GM03348 (cell line): ENCODE measurements at places on chromosomes 5 and 9.

- no peak for DNase-seq
These were observed 20.1 kb upstream of the CDKN2B start for GRCh38 chr9:22029231-22029630.

DNA sequence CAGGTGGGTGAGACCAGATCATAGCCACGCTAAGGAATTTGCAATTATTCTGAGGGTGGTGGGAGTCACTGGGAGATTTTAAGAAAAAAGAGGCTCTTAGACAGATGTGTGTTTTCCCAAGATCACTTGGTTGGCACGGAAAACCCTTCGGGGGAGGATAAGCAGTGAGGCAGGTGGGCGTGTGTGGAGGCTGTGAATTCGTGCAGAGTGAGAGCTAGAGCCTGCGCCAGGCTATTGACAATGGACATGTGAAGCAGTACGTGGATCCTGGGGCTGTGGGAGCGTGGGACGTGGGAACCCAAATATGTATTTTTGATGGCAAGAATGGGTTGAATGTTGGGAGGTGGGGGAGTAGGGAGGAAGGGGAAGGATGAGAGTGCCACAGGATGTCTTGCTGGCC lies 19.4 kb downstream of the MVB12B start:
- no peak for DNase-seq

DNA sequence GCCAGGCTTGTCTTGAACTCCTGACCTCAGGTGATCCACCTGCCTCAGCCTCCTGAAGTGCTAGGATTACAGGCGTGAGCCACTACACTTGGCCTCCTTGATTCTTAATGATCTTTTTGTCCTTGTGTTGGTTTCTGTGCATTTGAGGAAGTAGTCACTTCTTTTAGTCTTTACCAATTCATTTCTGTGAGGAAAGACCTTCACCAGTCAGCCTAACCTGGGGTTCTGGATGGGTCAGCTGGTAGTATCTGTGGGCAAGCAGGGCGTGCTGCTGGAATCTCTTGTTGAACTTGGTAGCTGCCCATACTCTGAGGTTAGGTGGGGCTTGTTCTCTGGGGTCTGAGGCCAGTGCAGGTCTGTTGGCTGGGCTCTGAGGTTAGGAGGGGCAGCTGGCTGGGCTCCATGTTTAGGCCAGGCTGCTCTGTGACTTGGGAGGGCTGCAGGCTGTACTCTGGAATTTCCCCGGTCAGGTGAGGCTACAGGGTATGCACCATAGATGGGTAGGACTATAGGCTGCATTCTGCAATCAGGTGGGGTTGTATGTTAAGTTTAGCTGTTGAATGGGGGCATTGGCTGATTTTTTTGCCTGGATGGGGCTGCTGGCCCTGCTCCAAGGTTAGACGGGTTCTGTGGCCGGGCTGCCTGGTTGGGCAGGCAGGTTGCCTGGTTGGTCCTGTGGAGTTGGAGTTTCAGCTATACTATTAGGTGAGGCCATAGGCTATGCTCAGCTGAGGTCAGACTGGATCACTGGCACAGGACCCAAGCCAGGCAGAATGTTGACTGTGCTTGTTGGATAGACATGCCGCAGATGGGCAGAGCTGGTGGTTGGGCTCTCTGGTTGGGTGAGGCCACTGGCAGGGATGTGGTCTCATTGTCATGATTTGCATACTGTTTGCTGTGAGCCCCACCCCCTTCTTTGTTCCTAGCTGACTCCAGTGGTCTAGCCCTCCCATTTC lies 19.2 kb downstream of the UBAP1 start:
- DNase-seq, result no peak

GRCh38 chr5:105573575-105573974 lies 2011.0 kb upstream of the NUDT12 start:
- no peak for DNase-seq

GRCh38 chr5:8663374-8663773 lies 794.4 kb downstream of the MTRR start:
- no peak for DNase-seq

DNA sequence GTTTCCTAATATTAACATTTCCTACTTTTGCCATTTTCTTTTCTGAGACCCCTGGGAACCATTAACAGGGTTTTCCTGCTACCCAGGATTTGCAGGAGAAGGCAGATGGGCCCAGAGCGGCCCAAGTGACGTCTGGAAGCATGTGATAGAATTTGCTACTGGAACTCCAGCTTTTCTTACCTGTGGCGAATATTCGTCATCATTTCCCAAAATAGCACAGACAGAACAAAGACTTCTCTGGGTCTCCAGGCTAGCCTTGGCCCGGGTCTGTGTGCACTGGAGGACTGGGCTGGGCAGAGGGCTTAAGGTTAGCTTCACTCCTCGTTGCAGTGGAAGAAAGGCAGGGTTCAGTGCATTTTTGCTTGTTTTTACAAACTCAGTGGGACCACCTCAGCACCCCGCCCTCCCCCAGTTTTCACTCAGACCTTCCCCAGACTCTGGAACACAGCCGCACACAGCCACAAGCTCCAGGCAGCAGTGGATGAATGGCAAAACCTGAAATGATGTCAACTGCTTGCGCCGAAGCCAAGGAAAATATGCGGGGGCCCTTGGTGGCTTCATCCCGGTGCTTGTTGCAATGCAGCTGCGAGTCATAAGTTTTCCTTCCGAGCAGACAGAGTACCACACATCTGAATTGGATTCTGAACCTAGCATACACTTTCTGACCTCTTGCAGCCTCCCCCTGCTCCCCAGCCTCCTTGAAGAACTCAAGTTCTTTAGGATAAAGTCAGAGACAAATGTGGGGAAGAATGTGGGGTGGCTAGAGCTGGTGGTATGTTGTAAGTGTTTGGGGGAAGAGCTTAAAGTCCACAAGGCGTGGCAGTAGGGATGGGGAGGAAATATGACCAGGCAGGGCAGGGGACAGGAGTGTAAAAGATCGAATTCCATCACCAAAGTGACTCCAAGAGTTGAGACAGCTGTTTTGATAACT lies 586.0 kb downstream of the CCDC171 start:
- peak; percentile 64 for DNase-seq

GRCh38 chr5:158390577-158390976 lies 531.6 kb upstream of the CLINT1 start:
- no peak for DNase-seq

DNA sequence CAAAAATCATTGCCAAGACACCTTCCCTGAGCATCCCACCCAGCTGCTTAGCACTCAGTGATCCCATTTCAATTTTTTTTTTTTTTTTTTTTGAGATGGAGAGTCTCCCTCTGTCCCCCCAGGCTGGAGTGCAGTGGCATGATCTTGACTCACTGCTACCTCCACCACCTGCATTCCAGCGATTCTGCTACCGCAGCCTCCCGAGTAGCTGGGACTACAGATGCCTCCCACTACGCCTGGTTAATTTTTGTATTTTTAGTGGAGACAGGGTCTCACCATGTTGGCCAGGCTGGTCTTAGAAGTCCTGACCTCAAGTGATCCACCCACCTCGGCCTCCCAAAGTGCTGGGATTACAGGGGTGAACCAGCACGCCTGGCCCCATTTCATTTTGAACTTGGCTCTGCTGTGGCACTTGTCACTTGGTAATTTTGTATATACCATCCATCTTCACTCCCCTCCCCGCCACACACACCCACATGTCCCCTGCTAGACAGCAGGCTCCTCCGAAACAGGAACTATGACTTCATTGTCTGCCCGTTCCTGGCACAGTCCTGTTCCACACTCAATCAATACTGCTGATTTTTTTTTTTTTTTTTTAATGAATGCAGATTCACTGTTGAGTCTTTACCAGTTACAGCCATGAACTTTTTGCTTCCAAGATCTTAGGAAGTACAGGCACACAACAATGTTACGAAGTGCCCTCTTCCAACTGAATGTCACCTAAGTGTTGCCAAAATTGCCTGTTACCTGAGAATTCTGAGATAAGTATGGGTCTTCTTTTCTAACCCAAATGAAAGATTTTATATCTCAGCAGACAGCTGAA lies 17.3 kb upstream of the ZBTB34 start:
- no peak for DNase-seq

- DNase-seq, result no peak
These were observed 2.6 kb downstream of the ENDOG start for GRCh38 chr9:128820665-128821583.

DNA sequence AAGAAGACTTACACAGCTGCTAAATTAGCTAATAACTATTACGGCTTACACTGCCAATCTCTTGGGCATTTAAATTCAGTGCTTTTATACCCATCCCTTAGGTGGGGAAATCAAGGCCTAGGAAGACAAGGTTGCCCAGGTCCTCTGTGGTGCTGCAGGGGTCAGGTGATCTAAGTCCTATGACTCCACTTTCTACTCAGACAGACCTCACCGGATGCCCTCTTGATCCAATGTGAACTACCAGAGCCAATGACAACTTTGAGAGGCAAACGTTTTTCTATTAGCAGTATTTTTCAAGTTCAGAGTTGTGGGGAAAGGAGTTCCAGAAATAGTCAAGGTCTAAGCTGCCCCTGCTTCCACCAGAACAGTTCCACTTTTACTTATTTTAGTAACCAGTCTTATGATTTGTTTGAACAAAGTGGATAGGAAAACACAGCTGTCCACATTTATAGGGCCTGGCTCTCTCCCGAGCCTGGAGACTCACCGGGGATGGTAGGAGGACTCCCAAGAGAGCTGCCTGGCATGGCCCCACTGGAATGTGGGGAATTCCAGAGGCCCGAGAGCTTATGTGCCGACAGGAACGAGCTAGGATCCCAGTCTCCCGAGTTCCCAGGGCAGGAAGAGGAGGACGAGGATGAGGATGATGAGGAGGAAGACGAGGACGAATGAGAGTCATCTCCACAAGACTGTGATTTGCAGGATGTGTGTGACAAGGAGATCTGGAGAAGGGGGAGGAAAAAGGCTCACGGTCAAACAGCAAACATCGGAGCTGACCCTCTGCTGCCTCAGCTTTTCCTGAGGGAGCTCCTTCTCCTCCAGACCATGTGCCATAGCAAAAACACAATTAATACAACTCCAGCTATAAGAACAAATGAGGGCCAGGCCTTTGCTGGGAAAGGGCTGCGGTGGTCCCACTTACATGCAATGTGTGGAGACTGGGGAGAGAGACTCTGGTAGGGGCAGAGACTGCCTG lies 16.7 kb downstream of the FAM193B start:
- peak; percentile 93 for DNase-seq

- DNase-seq, result no peak
These were observed 234.3 kb upstream of the TMEM161B start for GRCh38 chr5:88503041-88503345.

DNA sequence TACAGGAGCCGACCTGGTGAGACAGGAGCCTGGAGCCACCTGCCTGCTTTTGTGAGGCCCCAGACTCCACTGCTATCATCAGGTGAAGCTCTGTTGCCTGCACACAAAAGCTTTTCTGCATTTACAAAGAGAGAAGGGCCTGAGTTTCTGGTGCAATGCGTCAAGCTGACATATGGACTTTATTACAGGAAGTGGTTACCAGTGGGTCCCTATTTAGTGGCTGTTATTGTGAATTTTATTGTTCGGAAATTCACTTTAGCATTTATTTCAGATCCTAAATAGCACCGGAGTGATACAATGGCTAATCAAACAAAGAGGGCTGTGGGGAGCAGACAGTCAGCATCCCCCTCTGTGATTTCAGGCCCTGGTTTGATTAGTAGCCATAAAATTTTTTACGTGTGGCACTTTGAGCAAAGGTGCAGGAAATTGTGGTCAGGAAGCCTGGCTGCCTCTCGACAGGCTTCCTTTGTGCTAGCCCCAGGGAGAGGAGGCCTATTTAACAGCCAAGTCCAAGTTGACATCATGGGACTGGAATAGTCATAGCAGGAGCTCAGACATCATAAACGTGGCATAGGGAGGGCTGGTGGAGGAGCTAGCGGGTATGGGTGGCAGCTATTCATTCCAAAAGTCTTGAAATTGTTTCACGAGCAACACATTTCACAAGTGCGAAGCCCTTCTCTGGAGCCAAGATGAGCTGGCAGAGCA lies 8.4 kb downstream of the TGFBI start:
- DNase-seq, result peak; percentile 29

DNA sequence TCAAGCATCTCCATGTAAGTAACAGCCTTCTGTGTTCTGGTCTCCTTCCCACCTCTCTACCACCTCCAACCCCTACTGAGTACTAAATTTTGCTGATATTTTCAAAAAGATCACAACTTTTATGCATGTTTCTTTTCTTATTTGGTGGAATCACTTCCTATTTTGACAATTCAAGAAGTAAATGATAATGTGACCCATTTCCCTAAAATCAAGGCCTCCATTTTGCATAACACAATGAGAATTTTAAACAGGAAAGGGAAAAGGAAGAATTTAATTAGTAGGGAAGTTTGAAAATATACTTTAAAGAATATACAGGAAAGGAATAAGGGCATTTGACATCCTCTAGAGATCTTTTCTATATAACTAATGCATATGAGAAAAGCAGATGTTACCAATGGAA lies 212.9 kb upstream of the RASA1 start:
- DNase-seq, result no peak

- DNase-seq, result peak; percentile 53
These were observed 8.1 kb upstream of the ASB6 start for GRCh38 chr9:129649726-129650679.

- DNase-seq, result peak; percentile 37
These were observed 378.7 kb downstream of the ENC1 start for GRCh38 chr5:74261866-74262265.

GRCh38 chr9:103242025-103242424 lies 246.9 kb downstream of the CYLC2 start:
- DNase-seq, result no peak

DNA sequence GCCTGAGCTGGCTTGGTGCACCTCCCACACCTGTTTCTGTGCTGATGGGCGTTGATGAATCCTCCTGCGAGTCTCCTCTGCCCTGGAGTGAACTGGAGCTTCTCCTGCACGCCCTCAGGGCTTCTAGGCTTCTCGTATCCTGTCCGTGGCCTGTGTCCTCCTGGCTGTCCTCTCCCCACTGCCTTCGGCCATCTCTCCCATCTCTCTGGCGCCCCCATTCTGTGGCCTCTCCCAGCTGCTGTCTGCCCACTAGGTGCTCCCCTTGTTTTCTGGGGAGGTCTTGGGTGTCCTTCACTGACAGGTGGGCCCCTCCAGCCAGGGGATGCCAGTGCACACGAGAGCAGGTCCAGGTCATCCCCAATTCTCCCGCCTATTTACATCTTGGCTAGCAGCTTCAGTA lies 28.8 kb downstream of the AHRR start:
- DNase-seq, result peak; percentile 4

DNA sequence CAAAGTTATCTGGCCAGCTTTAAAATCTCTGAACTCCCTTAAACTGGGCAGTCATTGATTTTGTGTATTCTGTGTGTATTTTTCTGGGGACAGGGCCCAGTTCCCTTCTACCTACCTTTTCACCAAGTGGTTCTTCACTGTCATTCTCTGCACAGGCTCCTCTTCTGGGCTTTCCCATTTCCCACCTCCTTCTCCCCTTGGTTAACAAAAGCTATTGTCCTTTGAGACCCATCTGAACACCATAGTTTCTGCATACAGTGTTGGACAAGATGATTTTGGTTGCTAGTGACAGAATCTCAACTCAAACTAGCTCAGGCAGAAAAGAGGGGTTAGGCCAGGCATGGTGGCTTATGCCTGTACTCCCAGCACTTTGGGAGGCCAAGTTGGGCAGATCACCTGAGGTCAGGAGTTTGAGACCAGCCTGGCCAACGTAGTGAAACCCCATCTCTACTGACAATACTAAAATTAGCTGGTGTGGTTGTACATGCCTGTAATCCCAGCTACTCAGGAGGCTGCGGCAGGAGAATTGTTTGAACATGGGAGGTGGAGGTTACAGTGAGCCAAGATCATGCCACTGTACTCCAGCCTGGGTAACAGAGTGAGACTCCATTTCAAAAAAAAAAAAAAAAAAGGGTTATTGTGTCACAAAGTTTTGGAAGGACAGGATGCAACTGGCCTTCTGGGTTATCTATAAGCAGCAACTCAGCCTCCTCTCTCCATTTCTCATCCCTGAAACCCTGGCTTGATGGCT lies 31.0 kb upstream of the ANKRD34B start:
- DNase-seq, result no peak
